ENCODE measurements at places on chromosomes 12 and 14.
A peak's percentile ranks its signal among the peaks of the same experiment; 100 is the strongest.

DNA sequence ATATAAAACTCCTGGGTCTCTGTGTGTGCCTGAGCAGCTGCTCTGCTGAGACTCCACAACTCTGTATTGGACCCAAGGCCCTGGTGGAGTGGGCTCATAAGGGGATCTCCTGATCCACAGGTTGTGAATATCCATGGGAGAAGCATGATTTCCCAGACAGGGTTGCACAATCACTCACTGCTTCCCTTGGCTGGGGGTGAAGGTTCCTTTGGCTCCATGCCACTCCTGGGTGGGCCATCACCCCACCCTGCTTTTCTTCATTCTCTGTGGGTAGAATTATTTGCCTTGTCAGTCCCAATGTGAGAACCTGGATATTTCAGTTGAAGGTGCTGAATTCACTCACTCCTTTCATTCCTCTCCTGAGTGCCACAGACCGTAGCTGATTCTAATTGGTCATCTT is 205.2 kb upstream of the TMEM260 start:
- DNase-seq = no peak

DNA sequence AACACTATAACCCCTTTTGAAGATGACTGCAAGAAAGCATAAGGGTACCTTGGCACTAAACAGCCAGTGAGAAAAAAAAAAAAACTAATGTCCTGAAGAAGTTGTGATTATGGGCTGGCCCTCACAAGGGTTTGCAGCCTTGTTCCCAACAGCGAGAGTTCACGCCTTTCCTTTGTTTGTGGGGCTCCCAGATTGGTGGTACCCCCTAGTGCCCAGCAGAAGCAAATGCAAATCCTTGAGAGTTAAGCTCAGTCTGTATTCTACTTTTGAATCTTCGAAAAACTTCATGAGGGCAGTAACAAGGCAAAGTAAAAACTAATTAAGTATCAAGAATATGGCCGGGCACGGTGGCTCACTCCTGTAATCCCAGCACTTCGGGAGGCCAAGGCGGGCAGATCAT is 238.9 kb upstream of the LMO3 start:
- DNase-seq = no peak

DNA sequence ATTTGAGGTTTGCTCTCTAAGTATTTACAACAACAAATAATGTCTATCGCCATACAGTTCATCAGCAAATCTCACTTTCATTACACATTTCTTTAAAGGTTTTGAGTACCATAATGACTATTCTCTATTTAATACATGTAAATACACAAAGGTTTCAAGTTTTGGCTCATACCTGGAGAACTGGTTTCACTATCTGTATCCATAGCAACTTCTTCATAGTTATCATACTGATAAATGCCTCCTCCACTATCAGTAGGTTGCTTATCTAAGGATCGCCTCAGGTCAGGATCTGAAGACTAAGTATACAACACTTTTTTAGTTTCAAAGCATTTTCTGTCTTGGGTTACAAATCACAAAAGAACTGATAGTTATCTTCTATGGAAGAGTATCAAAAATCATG is 21.4 kb downstream of the ZFC3H1 start:
- DNase-seq = no peak

DNA sequence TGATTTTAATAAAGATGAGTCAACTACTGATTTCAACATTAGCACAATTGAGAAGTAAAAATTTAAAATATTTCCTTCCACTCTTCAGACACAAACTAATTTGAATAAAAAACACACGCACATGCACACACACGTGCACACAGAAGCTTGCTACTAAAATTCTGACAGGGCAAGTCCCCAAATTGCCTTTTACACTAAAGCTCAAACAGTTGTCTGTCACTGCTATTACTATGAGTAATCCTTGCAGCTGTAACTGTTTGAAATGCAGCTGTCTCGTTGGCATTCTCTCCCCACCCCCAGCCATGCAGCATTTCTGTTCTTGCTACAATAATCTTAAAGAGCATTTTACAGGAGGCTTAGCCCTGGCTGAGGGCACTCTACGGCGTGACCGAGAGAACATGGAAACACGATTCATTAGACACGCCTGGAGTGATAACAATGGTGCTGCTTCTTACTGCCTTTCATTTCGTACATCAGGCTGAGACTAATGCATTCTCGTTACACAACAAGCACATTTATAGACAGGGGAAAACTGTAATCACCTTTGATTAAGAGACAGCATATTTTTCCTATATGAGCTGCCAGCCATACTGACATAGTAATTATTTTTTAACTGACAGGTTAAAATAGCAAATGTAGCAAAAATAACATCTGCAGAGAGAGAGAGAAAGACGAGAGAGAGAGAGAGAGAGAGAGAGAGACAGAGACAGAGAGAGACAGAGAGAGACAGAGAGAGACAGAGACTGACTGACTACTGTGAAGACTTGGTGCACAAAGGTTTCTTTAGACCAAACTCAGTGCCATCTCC is 153.8 kb downstream of the MED13L start:
- DNase-seq = peak; percentile 78

GRCh38 chr14:46496409-46496808 is 155.2 kb downstream of the RPL10L start:
- no peak for DNase-seq

DNA sequence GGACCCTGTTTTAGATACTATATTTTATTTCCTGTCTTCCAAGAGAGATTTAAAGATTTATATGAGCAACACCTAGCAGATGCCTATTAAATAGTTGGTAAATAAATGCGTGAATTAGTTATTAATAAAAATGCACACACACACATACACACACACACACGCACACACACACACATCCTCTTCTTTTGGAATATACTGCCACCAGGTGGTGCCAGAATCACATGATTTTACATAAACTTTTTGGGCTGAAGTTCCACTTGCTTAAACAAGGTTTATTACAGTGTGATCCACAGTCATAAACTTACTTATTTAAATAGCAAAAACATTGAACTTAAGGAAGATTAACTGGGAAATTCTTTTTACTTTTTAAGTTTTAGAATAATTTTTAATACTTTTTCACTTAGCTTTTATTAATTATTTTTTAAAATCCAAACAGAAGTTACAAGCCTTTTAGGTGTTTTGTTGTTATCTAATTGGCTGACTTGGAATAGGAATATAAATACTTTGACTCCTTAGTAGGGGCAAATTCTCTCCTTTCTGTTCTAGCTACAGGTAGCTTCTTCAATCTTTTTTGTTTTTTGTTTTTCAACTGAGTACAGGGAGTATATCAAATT is 17.5 kb downstream of the RAD51B start:
- peak; percentile 63 for DNase-seq

DNA sequence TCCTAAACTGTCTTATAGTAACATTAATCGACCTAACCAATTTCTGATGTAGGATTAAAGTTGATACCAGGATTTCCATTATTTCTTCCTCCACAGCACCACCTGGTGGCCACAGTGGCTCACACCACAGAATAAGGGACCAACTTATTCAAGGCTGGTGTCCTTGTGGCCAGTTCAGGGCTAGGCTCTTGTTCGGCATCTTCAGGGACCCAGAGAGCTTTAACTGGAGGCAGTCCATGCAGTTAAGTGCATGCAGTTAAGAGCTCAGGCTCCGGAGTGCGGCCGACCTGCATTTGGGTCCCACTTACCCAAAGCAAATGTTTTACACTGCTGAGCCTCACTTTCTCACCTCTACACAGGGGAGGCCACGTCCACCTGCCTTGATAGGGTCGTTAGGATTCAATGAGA is 42.0 kb upstream of the GPR68 start:
- peak; percentile 84 for DNase-seq

DNA sequence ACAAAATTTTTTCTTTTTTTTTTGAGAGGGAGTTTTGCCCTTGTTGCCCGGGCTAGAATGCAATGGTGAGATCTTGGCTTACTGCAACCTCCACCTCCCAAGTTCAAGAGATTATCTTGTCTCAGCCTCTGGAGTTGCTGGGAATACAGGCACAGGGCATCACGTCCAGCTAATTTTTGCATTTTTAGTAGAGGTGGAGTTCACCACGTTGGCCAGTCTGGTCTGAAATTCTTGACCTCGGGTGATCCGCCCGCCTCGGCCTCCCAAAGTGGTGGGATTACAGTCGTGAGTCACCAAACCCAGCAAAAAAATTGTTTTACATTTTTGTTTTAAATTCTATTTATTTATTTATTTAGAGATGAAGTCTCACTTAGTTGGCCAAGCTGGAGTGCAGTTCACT is 4.7 kb upstream of the SLC2A14 start:
- no peak for DNase-seq

Measured in right forelimb (tissue), 1 donor.